ENCODE measurements at places on chromosomes 2 and 18.

DNA sequence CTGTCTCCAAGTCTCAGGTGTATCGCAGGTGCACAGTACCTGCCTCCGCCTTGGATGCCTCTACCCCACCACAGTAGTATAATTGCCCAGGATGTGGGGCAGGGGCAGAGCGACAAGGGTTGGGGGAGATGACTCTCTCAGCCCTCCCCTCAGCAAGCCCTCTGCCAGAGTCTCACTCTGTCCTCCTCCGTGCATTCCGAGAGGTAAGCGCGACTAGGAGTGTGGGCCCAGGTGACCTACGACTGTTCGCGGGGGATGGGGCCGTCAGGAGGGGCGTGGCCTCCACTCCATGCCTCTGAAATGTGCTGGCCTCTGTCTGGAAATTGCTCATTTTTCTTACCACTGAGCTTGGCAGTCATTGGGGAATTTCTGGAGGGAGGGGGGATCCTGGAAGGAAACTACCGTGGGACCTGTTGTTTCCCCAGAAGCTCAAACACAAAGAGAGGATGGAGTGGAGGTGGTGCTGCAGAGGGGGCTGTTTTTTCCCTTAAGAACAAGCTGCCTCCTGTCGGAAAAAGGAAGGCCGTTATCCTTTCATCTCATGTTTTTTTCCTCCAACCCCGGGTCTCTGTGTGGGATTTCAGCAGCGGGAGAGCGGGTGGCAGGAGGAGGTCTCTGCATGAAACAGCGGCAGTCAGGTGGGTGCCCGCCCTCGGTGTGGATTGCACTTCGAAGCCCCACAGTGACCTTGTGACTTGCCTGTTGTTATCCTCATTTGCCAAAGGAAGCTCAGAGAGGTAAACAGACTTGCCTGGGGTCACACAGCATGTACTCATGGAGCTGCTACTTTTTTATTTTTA is 13.0 kb upstream of the RALB start:
- peak; percentile 66 for ATAC-seq

GRCh38 chr2:5911718-5912117 is 219.5 kb downstream of the SOX11 start:
- ATAC-seq, result no peak

GRCh38 chr2:65300134-65300760 is 72.6 kb downstream of the ACTR2 start:
- ATAC-seq, result peak; percentile 43

DNA sequence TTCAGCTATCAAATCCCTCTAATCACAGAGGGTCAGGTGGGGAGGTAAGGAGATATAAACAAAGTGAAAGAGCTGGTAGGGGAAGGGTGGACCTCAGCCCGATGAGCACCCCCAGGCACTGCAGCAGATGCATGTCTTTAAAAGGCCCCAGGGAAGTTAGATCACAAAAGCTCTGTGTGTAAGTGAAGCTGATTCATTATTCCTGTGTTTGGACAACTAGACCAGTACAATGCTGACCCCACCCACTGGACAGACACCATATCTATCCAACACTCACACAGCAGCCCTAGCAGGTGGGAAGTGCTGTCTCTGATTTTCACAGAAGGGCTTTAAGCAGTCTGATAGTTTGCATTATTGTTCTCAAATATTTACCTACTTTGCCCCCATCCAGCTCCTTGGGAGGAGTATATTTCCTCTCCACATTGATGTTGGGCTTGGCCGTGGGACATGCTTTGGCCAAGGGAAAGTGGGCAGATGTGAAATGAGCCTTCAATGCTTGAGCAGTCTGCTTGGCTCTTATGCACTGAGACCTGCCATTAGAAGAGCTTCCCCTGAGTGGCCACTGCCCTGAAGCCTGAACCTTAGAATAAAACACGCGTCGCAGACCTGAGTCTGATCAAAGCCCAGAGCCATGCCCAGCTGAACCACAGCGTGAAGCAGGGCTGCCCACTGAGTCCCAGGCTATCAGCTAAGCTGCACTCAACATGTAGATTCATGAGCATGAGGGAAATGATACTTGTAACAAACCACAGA is 111.4 kb downstream of the COPS8 start:
- peak; percentile 9 for ATAC-seq

DNA sequence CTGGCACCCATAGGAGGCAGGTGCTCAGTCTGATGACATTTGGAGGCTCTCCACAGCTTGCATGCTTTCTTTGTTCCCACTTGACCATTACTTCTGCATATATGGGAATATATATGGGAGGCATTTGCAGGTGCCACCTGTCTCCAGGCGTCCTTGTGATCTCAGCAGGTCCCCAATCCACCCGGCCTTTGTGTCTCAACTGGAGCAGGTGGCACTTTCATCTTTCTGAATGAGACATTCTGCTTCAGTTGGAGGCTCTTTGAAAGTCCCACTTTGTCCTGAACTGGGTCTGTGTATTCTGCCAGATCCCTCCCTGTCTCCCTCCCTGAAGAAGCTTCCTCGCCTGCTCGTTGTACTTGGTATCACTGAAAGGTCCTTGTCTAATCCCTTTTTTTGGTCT is 318.1 kb upstream of the EPAS1 start:
- no peak for ATAC-seq

DNA sequence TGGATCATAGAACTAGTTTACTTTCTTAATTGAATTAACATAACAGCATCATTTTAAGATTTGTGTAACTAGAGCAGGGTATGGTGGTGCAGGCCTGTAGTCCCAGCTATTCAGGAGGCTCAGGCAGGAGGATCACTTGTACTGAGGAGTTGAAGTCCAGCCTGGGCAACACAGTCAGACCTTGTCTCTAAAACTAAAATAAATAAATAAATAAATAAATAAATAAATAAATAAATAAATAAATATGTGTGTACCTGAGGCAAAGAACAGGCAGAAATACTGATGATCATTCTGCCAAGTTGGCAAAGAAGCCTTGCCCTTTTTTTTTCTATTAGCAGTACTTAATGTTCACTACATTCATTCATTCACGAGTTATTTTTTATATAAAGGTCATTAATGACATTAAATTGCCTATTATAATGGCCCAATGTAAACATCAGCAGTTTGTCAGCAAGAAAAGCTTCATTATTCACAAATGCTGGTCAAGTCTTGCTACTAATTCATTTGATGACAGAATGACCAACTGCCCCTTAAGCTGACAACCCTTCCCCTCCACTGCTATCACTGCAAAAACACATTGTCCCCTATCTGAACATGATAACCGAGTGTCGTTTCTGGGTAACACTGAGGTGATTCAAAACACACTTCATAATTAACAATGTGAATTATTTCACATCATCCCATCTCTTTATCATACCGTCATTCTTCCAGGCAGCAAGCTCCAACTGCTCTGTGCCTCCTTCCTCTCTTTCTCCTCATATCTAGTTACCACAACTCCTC is 39.0 kb downstream of the ARL5A start:
- no peak for ATAC-seq

DNA sequence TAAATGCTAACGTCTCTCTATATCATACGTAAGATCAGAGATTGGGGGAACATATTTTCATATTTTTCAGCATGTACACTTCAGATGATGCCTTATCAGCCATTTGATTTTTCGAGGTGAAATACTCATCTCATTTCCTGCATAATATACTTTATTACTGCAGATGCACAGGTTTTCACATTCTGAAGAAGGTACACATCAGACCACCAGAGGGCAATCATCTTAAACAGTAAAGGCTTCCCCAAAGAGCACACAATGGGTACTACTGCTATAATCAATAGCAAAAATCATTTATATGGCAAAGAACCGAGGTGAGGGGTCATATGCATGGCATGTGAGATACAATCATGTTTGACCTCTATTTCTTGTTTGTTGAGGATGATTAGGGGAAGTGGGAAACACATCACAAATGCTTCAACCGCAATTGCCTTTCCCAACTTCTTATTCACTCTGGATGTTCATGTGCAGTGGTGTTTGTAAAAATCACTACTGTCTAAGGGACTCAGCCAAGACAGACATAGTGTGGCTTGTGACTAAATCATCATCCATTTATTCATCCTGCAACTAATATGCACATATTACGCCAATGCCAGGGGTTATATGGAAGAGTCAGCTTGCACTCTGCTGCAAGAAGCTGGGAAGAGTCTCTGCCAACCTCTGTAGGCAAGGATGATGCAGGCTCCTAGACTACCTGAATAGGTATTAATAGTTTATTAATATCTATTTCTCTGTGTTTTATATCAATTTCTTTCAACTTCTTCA is 118.7 kb downstream of the EPB41L3 start:
- ATAC-seq, result peak; percentile 61

- ATAC-seq, result no peak
Measured at GRCh38 chr18:37694516-37694915, 128.9 kb upstream of the CELF4 start.

- no peak for ATAC-seq
Measured at GRCh38 chr2:239116456-239117246, 268.8 kb downstream of the TWIST2 start.

DNA sequence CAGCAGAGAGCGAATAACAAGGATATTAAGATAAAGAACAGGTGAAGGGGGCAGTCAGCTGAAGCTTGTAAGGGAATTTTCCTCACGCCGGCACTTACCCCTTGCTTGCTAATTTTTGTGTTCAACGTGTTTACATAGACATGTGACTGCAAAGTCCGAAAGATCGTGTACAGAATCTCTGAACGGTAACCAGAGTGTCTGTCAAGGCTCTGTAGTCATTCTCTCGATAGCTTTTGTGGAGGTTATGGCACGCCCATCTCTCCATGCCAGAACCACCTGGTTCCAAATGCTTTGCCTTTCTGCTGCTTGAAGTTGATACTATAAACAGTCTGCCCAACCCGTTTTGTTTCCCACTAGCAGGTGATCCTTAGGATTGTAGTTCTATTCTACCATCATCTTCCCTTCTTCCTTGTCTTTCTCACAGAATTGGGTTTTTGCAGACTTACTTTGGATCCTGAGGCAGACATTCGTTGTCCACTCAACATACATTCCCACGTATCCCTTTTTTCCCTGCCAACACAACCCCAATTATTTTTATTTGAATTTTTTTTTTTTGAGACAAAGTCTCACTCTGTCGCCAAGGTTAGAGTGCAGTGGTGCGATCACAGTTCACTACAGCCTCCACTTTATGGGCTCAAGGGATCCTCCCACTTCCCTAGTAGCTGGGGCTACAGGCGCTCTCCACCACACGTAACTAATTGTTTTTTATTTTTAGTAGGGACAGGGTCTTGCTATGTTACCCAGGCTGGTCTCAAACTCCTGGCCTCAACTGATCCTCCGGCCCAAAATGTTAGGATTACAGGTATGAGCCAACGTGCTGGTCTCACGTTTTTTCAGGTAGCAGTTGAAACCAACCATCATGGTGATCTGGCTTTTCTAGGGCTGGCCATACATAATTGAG is 1.3 kb upstream of the USP34 start:
- peak; percentile 11 for ATAC-seq

GRCh38 chr18:35424356-35424755 is 47.2 kb upstream of the ZNF396 start:
- ATAC-seq, result no peak

DNA sequence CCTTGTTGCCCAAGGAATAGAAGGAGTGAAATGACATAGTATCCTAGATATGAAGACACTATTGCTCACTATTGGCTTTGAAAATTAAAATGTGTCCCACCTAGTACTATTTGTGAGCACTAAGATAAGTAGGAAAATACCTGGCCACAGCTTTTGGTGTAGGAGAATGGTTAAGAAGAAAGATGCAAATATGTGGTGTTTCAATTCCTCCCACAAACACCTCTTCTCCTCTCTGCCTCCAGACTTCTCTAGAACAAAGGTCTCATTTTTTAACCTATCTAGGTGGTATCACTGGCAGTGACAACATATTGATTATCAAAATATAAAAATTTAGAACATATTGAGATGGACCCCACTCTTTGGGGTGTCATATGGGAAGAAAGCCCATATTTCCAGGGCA is 929.9 kb upstream of the FANCL start:
- no peak for ATAC-seq
